A549 treated with Hydrocortisone at 1 μM for 4 hours (cell line): ENCODE measurements at places on chromosomes 7 and 10. TPM values are rescaled to one million over a fixed set of nuclear protein-coding genes. Genes with fewer than 3 reads are reported as not detected.

Gene MBLAC1
- total RNA-seq, result 2.1 to 3.3 TPM (median 3.1 TPM) in 5 replicates

Gene HMX3
- total RNA-seq, result 0.08 to 0.13 TPM in 2 of 5 replicates, not detected in the others

Gene CALML5
- not detected in 5 replicates for total RNA-seq

Gene CDNF
- total RNA-seq, result 0.83 to 1.3 TPM (median 1.2 TPM) in 5 replicates

Gene MRPS16
- total RNA-seq, result 120 to 198 TPM (median 179 TPM) in 5 replicates

Gene FAM25A
- total RNA-seq, result 0.50 to 0.52 TPM in 2 of 5 replicates, not detected in the others

Gene SYT15
- total RNA-seq, result 2.6 to 3.3 TPM (median 2.7 TPM) in 5 replicates

Gene INSYN2A
- total RNA-seq, result 1.3 to 2.1 TPM (median 1.6 TPM) in 5 replicates

Gene ENTPD1
- 0.03 to 0.37 TPM in 2 of 5 replicates, not detected in the others for total RNA-seq

Gene STAG3
- total RNA-seq, result 0.07 to 0.52 TPM (median 0.15 TPM) in 5 replicates

Gene LBX1
- total RNA-seq, result not detected in 5 replicates

Gene C10orf67
- total RNA-seq, result 0.03 to 0.09 TPM (median 0.07 TPM) in 3 of 5 replicates, not detected in the others

Gene CREB5
- 2.9 to 4.7 TPM (median 4.6 TPM) in 5 replicates for total RNA-seq

Gene FGFR2
- total RNA-seq, result 0.28 to 0.60 TPM (median 0.43 TPM) in 5 replicates

Gene ABHD11
- 20.5 to 27.5 TPM (median 25.9 TPM) in 5 replicates for total RNA-seq

Gene MEST
- 31.0 to 40.3 TPM (median 36.3 TPM) in 5 replicates for total RNA-seq

Gene PTN
- total RNA-seq, result not detected in 5 replicates

Gene PTPN20
- total RNA-seq, result 2.9 to 5.1 TPM (median 4.1 TPM) in 5 replicates

Gene WEE2
- not detected in 5 replicates for total RNA-seq

Gene TMEM106B
- total RNA-seq, result 28.7 to 38.2 TPM (median 33.8 TPM) in 5 replicates

Gene FAM13C
- 0.14 to 0.22 TPM in 2 of 5 replicates, not detected in the others for total RNA-seq

Gene OR2A1
- total RNA-seq, result not detected in 5 replicates

Gene CRHR2
- 0.02 to 0.06 TPM (median 0.05 TPM) in 3 of 5 replicates, not detected in the others for total RNA-seq

Gene SCIN
- total RNA-seq, result 0.28 to 0.44 TPM (median 0.36 TPM) in 5 replicates

Gene AUTS2
- 3.0 to 4.2 TPM (median 3.6 TPM) in 5 replicates for total RNA-seq

Gene SAP25
- 0.18 to 0.85 TPM (median 0.21 TPM) in 4 of 5 replicates, not detected in the other for total RNA-seq

Gene SEMA3E
- 1.4 to 2.7 TPM (median 2.3 TPM) in 5 replicates for total RNA-seq

Gene CHCHD1
- 51.7 to 75.1 TPM (median 70.9 TPM) in 5 replicates for total RNA-seq
